ENCODE measurements at places on chromosomes 5 and 9. TPM values are rescaled to one million over a fixed set of nuclear protein-coding genes. Genes with fewer than 3 reads are reported as not detected.

DNA sequence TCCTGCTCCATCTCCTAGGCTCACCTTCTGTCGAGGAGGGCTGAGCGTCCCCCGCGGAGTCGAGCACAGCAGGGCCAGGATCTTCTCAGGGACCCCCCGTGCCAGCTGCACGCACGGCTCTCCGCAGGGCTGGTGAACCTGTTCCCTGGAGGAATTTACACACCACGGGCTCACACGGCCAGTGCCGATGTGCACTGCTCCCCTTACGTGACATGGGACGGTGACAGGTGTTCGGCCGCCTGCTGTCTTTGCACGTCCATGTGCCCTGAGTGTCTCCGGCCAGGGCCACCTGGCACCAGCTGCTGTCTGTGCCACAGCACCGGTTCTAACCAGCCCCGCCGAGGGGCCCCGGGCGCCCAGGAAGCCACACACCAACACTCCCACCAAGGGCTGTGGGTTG lies 8.7 kb upstream of the AGPAT2 start:
- no peak for DNase-seq

DNA sequence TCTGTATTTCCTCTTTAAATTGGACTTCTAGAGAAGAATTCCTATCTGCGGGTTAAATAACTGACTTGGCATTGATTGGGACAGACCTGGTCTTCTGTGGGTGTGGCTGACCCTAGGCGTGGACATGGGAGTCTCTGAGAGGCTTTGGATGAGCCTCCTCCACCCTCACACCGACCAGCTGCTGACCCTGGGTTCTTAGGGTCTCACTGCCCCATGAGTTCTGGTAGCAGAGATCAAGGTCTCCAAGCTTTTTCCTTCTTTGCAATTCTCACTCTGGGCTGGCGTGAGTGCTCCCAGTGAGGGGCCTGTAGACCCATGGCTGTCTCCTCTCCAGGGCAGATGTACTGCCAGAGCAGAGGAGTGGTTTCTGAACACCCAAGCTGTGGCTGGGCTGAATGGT lies 41.6 kb upstream of the PITX1 start:
- no peak for DNase-seq

DNA sequence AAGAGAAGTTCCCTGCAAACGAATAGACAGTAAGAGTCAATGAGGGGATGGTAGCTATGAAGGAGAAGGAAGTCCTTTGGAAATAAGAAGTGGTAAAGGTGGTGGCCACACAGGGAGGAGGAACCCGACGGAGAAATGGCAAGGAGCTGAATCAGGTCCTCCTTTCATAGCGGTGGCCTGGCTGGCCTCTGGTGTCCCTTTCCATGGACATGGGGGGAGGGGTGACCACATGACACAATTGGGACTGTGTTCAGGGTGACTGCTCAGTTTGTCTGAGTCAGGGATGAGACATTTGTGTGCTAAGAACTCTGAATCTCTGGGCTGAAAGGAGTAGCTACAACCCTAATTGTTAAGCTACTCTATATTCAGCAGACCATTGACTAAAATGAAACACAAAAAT lies 28.7 kb upstream of the TIMD4 start:
- no peak for DNase-seq

- DNase-seq, result no peak
Measured at GRCh38 chr5:147481376-147481775, 28.5 kb downstream of the DPYSL3 start.

GRCh38 chr5:143614831-143615230 lies 197.1 kb upstream of the HMHB1 start:
- no peak for DNase-seq

DNA sequence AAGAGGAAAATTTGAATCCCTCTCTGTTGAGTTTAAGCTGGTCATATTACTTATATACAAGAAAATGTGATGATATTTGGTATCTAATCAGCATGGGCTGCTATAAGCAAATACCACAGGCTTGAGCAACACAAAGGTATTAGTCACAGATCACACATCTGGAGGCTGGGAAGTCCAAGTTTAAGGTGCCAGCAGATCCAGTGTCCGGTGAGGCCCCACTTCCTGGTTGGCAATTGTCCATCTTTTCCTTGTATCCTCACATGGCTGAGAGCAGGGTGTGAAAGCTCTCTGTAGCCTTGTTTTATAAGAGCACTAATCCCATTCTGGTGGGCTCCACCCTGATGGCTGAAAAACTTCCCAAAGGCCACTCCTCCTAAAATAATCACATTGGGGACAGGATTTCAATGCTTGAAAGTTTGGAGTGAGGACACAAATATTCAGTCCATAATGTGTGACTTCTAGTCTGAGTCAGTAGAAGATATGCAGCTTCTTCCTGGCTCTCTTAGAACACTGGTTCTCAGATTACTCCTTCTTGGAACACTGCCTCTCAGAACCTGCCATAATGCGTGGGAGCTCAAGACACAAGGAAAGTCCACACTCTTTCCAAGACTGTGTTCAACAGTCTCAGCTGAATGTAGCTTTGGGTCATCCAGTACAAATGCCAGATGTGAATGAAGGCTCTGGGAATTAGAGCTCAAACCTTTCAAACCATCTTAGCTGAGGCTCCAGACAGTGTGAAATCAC lies 124.1 kb downstream of the PRDM9 start:
- no peak for DNase-seq

DNA sequence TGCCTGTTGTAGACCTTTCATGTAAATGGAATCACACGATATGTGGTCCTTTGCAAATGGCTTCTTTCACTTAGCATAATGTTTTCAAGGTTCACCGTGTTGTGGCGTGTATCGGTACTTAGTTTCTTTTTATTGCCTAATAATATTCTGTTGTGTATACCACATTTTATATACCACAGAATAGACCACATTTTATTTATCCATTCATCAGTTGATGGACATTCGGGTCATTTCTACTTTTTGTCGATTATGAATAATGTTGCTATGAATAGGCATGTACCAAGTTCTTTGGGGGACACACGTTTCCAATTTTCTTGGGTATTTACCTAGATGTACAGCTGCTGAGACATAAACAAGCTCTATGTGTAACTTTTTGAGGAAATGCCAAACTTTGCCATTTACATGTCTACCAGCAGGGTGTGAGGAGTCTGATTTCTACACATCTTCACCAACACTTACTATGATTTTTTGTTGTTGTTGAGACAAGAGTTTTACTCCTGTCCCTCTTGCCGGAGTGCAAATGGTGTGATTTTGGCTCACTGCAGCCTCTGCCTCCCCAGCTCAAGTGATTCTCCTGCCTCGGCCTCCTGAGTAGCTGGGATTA lies 144.7 kb downstream of the RGS3 start:
- no peak for DNase-seq

- DNase-seq, result no peak
Measured at GRCh38 chr5:1291611-1292080, 3.2 kb downstream of the TERT start.

DNA sequence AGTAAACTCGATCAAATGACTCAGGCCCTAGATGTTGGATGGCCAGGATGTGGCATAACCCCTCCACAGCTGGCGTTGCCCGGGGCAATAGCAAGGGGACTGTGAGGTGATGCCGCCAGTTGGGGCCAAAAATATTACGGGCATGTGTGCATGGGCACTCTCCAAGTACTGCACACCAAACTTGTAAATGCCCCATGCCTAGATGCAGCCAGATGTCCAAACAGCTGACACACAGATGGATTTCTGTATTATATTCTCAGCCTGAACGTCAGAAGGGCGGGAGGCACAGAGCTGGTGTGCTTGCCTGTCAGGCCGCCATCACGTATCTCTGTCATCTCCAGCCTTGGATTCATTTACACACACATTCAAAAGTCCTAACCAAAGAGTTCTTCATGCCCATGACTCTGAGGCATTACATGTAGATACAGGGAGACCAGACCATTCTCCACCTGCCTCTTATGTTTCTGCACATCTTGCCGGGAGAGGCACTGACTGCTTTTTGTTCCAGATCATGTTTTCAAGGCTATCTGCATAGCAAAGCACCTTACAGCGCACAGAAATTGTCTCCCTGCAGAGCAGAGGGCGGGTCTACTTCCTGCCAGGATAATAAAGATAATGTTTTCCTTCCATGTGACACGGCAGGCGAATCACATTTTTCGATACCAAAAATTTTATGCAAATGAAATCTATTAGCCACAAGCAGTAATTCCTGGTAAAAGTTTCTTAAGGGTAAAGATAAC lies 200.9 kb upstream of the ADAMTS16 start:
- DNase-seq, result no peak

- DNase-seq, result no peak
Measured at GRCh38 chr9:134411440-134412297, 85.4 kb downstream of the RXRA start.

DNA sequence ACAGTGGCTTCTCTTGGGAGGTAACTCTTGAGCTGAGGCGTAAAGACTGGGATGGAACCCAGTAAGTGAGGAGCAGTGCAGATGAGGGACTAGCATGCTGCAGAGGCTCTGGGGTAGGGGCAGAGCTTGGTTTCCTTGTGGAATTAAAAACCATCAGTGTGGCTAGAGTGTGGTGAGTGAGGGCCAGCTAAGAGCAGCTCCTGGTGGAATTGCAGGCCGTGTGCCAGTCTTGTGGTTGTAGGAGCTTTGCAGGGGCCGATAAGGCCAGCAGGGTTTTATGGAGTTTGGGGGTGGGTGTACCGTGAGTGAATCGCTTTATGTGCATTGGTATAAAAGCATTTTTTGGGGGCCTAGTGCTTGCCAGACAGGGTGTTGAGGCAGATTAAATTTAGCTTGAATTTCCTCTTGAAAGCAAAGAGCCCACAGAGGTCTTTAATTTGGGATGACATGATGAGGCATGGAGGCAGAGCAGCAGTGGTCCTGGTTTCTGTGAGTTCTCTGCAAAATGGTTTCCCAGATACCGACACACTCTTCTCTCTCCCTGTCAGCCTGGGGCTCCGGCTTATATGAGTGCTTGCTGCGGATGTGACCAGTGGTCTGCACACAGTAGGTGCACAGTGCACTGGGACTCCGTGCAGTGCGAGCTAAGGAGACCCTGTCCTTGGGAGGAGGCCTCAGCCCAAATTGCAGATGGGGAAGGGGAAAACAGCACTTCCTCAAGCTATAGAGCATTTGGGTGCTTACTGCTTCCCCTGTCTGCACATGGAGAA lies 176.4 kb upstream of the PITX1 start:
- DNase-seq, result no peak

- no peak for DNase-seq
Measured at GRCh38 chr9:127918183-127919107, 1.6 kb upstream of the ST6GALNAC4 start.

DNA sequence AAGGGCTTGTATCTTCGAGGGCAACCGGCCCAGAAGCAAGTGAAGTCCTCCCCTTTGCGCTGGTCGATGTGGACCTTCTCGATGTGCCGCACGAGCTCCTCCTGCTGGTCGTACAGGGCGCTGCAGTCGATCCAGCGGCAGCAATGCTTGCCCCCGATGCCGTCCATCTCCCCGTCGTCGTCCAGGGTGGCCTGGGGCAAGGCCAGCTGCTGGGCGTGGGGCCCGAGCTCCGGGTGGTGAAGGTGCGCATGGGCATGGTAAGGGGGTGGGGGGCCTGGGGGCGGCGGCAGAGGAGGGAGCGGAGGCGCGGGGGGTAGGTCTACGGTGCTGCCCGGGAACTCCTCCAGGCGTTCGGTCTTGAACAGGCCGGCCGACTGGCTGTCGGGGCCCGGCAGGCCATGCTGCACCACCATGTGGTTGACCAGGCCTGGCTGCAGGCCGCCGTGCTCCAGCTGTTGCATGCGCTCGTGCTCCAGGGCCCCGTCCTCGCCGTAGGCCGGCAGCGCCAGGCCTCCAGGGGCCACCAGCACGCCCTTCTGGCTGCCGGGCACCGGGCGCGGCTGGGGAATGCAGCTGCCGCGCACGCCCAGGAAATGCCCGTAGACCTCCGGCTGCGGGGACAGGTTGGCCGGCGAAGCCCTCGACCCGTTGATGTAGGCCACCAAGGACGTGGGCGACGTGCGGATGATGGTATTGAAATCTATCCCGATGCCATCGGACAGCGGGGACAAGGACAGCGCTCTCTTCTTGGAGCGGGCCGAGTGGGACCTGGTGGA lies 181.8 kb downstream of the GLIS3 start:
- DNase-seq, result no peak

DNA sequence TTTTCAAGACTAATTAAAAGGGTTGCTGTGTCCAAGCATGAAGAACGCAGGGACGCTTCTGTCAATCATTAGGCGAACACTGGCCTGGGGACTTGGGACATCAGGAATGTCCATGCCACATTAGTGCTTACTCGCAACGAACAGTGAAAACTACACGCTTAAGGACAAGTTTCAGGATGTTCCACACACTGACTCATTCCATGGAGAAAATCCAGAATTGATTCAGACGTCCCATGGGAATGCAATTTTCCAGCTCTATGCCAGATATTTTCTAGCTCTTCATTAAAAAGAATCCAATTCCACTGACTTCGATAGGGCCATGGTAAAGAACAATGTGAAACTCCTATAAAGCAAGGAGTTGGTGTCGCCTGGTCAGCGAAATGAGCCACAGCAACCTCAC lies 98.2 kb downstream of the CAMSAP1 start:
- no peak for DNase-seq

- DNase-seq, result no peak
Measured at GRCh38 chr9:84652496-84653120, 16.9 kb upstream of the NTRK2 start.

DNA sequence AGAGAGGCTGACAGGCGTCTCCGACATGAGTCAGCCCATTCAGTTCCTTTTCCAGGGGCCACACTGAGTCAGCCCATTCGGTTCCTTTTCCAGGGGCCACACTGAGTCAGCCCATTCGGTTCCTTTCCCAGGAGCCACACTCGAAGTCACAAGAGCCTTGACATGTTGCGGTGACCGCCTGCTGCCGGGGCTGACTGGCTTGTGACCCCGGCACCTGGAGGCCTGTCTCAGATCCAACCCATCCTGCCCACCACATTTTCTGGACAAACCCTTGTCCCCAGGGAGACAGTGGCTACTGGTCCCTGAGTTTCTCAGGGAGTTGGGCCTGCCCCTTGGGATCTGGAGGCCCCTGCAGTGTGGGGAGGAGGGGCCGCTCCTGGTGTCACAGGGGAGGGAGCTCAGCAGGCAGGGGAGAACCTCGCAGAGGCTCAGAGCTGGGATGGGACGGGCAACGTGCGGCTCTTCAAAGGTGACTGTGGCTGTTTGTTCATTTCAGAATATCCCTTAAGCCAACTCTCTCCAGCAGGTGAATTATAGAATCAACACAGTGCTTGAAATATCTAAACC lies 40.5 kb upstream of the LPCAT1 start:
- DNase-seq, result peak; percentile 7

DNA sequence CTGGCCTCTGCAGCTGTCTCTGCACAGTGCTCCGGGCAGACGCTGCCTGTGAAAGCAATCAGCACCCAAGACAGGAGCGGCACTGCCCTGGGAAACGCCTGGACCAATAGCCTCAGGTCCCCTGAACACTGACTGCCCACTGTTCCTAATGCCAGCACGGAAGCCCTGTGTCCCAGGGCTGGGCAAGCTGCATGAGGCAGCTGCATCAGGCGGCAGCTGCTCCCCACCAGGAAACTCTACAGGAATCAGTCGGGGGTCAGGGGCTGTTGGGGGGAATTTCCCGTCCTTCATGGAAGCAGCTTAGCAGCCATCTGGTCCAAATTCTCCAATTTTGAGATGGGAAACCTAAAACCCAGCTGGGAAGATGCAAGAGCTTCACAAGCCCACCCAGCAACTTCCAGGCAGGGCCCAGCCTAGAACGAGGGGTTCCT lies 118.6 kb downstream of the VAV2 start:
- DNase-seq, result no peak

GRCh38 chr5:136998854-136999357 lies 500.2 kb downstream of the SPOCK1 start:
- no peak for DNase-seq

INSL4 gene
- not detected for total RNA-seq

KCNV2 gene
- not detected for total RNA-seq

SLC35A4 gene
- 47.1 TPM for total RNA-seq

PCDHGA11 gene
- total RNA-seq, result 17.5 TPM

CDH12 gene
- not detected for total RNA-seq

All from glomerular endothelial cell (primary cell).